ENCODE measurements at places on chromosomes 3 and 15.

GRCh38 chr15:86201313-86202008, 121.8 kb downstream of the AGBL1 start:
- DNase-seq: no peak

GRCh38 chr3:55147856-55148720, 220.2 kb upstream of the LRTM1 start:
- no peak for DNase-seq

GRCh38 chr3:4753073-4753691, 226.1 kb upstream of the BHLHE40 start:
- DNase-seq: no peak

DNA sequence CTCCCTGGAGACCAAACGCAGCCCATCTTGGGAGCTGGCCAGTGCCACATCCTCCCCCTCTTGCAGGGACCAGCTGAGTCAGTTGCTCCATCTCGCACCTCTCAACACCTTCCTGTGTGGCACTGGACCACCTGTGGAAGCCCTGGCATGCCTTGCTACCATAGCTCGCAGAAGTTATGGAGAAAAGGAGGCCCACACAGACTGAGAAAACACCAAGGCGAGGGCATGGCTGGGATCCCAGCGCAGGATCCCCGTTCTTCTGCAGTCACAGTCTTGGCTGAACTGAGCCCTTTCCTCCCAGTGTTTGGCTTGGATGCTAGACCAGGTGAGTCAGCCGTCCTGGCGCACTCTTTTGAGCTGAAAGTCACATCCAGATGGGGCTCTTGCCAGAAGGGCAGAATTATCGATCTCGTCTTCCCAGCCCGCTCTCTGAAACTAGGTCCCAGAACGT, 46.9 kb downstream of the CHRD start:
- no peak for DNase-seq
